ENCODE measurements at places on chromosomes 1 and 21. TPM values are rescaled to one million over a fixed set of nuclear protein-coding genes. Genes with fewer than 3 reads are reported as not detected.

Gene HDGF
- total RNA-seq = 429 TPM

Gene RORC
- not detected for total RNA-seq

Gene PLPPR4
- total RNA-seq = 0.02 TPM

Gene CFHR2
- not detected for total RNA-seq

Gene CD55
- 78.9 TPM for total RNA-seq

Gene AGO4
- 5.7 TPM for total RNA-seq

Gene CDC7
- 5.0 TPM for total RNA-seq

Gene EDARADD
- total RNA-seq = 3.6 TPM

Gene ORC1
- 20.5 TPM for total RNA-seq

Gene FAM72C
- total RNA-seq = 5.5 TPM

Gene ALPL
- total RNA-seq = 0.47 TPM

Gene CFAP107
- not detected for total RNA-seq

Gene TAS1R1
- not detected for total RNA-seq

Gene RHOU
- 11.4 TPM for total RNA-seq

All from A549 treated with Hydrocortisone at 1 μM for 4 hours (cell line).